ENCODE measurements at places on chromosomes 11 and 22.

GRCh38 chr22:43159484-43160178, 8.3 kb downstream of the TSPO start:
- no peak for DNase-seq

DNA sequence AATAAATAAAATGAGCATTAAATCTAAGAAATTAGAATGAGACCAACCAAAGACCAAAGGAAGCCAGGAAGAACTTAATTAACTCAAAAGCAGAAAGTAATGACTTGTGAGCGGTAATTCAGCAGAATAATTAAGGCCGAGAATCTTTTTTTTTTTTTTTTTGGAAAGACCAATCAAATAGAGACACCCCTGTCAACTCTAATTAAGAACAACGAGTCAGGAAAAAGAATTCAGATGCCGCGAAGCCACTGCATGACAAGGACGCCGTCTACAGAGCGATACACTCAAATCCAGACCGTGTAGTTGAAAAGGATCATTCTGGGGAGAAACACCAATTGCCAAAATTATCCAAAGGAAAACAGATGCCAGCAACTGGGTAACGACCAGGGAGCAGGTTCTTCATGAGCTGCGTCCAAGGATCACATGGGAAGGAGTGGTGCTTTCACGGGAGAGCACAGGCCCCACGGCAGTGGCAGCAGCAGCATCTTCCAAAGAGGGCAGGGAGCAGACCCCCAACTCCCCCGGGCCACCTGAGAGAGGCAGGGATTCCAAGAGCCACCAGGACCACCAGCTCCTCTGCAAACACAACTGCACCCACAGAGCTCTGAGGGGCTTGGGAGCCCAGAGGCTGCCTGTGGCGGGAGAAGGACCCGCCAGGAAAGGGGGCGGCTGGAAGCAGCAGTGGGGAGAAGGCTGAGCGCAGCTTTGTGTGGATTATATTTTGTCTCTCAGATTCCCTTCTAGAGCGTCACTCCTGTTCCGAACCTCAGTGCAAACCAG, 469.8 kb downstream of the BRD1 start:
- DNase-seq, result no peak

- DNase-seq, result no peak
Measured at GRCh38 chr11:69438286-69438920, 43.1 kb upstream of the LINC01488 start.

- DNase-seq, result no peak
Measured at GRCh38 chr11:119121811-119122124, 388 bp downstream of the HINFP start.

DNA sequence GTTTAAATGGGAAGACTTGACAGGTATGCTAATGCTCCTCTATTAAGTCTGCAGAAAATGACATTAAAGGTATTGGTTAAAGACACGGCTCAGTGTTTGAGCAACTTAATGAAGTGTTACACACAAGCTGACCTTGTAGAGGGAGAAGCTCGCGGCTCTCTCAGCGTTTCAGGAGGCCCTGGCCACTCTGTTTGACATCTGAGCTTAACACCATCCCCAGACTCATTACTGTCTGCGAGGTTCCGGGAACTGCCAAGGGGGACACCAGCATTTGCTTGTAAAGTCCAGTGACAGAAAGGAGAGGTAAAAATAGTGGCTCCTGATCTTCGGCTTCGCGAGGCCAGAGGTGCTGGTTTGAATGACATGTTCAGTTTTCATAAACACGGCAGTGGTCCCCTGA, 540.7 kb upstream of the CADM1 start:
- DNase-seq, result no peak

Data from H4 (cell line).